ENCODE measurements at places on chromosomes 7 and 10.
A peak's percentile ranks its signal among the peaks of the same experiment; 100 is the strongest.

- no peak for DNase-seq
Measured at GRCh38 chr7:30349170-30349569, 64.8 kb downstream of the ZNRF2 start.

GRCh38 chr7:48748081-48748833 is 176.1 kb upstream of the CDC14C start:
- no peak for DNase-seq

GRCh38 chr7:10225275-10225674 is 748.4 kb upstream of the PHF14 start:
- DNase-seq = no peak

DNA sequence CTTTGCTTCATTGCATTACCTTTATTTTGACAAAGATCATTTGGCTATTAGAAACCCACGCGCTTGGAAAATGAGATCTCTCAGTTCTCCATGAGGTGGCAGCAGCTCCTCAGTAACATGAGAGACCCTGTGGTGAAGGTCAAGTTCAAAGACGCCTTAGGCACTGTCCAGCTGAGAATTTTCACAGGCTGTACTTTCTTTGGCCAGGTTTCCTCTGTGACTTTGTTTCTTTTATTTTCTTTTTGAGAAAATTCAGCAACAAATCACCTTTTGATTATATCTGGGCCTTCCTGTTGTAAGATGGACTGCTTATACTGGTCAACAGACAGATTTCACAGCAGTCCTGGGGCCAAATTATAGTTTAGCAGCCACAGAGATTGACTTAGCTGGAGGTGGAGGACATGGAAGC is 54.5 kb downstream of the RAB18 start:
- peak; percentile 5 for DNase-seq

DNA sequence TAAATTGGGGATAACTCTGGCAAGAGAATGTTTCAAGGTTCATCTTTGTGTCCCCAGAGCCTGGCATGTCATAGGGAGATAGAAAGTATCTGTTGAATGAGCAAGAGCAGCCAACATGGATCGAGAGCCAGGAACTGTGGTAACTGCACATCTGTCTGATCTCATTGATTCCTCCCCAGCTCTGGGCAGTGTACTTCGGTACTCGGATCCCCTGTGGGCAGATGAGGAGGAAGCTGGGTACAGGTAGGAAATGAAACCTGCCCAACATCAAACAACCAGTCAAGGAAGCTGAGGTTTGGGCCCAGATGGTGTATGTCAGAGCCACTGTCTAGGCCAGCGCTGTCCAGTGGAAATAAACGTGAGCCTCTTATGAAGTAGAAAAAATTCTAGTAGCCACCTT is 76.4 kb downstream of the GRK5 start:
- DNase-seq = no peak

DNA sequence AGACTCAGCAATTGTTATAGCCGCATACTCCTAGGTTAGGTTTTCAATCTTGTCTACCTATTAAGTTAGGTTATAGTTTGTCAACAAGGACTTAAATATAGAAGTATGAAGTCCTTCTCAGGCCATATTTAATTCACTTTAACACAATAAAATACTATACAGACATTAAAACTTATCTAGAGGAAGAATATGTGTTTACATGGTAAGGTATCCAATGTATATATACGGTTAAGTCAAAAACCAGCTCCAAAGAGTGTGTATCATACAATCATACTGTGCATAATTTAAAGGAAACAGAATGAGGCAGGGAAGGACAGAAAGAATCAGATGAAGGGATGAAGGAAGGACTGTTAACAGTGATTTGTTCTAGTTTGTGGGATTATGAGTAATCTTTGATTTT is 79.5 kb upstream of the LANCL2 start:
- DNase-seq = no peak

DNA sequence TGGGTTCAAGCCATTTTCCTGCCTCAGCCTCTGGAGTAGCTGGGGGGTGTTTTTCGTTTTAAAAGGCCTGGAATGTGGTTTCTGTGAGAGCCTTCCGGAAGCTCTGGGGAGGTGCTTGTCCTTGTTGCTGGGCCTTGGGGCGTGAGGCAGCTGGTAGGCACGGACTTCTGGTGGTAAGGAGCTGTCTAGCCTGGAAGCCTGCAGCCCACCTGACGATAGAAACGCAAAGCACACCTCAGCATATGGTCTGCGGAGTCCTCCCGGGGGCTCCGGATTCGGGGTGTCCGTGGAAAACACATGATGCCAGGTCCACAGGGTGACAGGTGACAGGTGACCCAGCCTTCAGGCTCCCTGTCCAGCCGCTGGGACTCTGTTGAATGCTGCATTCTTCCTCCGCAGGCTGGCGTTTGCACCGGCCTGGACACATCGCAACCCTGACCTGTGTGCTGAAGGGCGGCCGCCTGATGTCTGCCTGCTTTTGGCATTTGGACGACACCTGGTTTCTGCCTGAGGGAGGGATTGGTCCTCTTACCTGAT is 37.3 kb downstream of the INPP5A start:
- no peak for DNase-seq

GRCh38 chr7:1995426-1995825 is 237.3 kb downstream of the MAD1L1 start:
- DNase-seq = no peak

GRCh38 chr10:101244321-101245050 is 15.2 kb upstream of the LBX1 start:
- no peak for DNase-seq

- DNase-seq = no peak
Measured at GRCh38 chr10:108443636-108444035, 1279.1 kb upstream of the SORCS1 start.

- DNase-seq = peak; percentile 23
Measured at GRCh38 chr7:74199551-74200355, 10.1 kb upstream of the LAT2 start.

DNA sequence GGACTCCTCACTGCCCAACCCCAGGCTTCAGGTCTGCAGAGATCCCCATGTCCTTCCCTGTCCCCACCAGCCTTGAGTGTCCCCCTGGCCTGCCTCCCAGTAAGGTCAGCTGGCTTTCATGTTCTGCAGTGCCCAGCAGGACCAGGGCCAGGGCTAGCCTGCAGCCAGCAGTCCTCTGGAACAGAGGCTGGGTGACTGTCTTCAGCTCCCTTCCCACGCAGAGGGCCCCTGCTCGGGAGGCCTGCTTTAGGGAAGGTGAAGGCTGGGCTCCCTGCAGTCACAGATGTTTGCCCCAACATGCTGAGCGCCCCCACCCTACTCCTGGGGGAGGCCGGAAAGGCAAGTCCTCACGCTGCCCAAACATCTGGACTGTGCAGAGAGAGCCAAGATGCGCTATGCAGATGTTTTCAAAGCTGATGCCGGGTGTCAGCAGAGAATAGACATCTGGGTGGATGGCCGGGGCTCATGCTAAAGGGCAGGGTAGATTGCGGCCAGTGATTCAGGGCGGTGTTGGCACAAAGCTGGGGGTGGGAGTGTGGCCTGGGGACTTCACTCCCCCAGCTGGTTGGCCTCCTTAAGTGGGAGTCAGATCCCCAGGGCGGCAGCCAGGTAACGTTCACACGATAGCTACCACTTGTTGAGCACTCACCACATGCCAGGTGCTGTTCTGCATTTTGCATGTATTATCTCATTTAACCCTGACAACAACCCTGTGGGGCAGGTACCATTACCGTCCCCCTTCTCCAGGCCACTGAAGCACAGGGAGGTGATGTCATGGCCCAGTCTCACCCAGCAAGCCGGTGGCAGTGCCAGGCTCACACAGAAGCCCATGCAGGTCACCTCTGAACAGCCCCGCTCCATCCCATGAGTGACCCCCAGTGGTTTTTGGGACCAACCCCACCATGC is 71.2 kb upstream of the COL13A1 start:
- DNase-seq = no peak

- DNase-seq = no peak
Measured at GRCh38 chr7:135273581-135273980, 39.9 kb downstream of the STRA8 start.

- DNase-seq = no peak
Measured at GRCh38 chr10:1177936-1178335, 121.8 kb downstream of the WDR37 start.

DNA sequence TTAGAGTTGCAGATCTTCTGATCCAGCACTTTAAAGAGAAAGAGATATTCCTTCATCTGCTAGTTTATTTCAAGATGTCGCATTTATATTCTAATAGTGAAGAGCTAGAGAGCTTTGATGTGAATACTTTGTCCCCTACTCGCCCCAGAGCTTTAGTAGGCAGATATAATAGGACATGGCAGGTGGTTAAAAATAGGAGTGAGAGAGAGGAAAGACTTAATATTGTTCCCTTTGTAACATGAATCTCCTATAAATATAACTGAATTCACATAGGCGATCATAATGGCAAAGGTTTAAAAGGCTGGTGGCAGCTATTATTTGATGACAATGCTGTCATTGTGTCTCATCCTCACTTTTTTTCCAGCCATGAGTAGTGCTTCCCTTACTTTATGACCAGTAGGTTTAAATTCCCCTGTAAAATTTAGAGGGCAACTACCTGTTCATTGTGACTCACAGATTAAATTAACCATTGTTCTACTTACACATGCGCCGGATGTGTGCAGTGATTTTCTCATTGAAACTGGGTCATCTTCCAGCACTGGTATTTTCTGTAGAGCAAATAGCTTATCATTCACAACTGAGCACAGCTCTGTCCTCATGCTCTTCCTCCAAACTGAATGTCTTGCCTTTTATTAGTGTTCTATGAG is 906.7 kb upstream of the CELF2 start:
- DNase-seq = no peak

DNA sequence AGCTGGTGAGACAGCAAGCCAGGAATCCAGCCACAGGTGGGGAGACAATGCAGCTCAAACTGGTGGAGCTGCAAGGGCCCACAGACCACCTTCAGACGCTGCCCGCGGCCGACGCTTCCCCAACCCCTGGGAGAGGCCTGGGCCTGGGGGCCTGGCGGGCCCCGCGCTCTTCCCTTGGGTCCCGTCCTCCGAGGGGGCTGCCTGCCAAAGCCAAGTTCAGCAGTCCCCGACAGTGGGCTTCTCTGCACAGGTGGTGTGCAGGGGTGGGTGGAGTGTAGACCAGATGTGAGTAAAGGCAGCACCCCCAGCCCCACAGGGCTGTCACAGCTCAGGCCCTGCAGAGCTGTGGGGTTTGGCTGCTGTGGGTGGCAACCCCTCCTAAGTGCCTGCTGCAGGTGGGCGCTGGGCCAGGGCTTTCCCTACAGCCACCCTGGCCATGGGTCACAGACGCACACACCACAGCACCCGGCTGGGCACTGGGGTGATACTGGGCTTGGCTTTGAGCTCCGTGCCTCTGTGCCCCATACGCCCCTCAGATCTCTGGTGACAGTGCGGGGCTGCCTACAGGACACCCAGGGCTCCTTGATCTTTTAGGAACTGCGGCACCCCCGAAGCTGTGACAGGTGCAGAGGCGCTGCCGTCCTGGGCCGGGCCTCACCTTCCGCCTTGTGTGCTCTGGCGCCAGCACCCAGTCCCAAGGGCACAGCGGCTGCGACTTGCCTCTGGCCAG is 20.5 kb downstream of the BNIP3 start:
- DNase-seq = no peak

DNA sequence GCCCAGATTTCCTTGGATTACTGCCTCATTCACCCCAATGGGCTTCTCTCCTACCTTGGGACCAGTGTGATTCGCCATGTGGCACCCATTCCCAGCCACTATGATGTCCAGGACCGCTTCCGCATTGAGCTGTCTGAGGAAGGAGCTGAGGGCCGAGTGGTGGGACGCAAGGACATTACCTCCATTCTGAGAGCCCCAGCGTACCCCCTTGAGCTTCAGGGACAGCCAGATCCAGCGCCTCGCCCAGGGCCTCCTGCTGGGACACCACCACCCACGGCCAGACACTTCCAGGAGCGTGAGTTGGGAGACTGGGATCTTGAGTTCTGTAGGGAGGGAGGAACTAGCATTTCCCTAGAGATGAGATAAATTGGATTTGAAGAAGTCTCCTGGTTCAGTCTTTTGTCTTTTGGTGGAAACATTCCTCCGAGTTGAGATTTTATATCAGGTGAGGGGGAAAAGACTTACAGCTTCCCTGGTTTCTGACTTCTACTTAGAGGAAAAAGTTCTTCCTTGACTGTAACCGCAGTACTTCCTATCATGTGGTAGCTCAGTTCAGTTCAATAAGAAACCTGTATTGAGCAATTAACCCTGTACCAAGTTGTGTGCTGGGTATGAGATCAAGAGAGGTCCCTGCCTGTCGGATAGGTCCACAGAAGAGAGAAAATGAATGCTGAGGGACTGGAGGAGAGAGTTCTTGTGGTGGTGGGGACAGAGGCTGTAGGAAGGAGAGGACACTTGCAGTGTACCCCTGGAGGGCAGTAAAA is 1.3 kb downstream of the MOSPD3 start:
- no peak for DNase-seq

DNA sequence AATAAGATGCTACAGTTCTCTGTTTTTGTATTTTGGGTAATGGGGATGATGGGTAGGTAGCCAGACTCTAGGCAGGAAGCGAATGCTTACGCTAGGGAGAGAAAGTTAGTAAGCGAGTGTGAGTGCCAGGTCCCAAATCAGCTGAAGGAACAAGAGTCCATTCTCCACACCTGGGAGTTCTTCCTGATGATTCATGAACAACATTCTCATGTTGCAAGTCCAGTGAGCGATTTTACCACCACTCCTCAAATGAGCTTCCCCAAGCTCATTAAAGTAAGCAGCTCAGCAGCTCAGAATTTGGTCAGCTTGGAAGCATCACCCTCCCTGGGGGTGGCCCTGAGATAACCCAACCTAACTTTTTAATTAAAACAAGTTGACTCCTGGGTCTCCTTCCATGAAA is 27.3 kb downstream of the SH3PXD2A start:
- no peak for DNase-seq

DNA sequence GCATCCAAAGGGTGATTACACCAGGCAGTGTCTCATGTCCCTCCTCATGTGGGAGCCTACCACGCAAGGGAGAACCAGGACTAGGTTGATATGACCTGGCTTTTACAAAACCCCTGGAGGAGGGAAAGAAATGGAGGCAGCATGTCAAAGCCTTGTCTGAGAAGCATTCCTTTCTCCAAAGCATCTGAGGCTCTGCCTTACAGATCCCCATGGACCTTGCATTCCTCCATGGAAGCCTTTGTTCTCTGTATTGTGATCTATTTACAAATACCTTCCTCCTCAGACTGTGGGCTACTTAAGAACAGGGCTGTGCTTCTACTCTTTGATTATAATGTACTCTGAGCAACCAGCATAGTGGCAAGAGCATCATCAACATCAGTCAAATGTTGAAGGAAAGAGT is 197.0 kb downstream of the PLXNA4 start:
- no peak for DNase-seq

- no peak for DNase-seq
Measured at GRCh38 chr7:155631155-155631554, 13.3 kb upstream of the RBM33 start.

GRCh38 chr7:727104-727805 is at the start of gene PRKAR1B:
Gene PRKAR1B (minus strand): TSS chr7:727281. CDS start chr7:711505, 15,776 bp downstream.
- DNase-seq = no peak

DNA sequence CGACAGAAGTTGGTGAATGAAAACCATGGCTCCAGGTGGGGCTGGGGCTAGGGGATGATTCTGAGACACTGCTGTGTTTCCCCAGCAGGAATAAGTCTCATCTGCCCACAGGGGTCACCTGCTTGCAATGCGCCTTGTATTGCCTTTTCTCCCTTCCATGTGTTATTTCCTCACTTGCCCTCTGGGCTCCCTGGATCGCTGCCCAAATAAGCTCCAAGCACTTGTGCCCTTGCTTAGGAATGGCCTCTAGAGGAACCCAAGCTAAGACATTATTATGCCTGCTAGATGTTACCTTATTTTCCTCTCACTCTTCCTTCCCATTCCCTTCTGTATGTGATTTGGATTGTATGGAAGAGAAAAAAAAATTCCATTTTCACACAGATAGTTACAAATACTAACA is 24.8 kb upstream of the PLPP4 start:
- no peak for DNase-seq

Measured in kidney glomerular epithelial cell (primary cell).